Astrocyte (in vitro differentiated cells and primary cell): ENCODE measurements at places on chromosomes 4 and X.
A peak's percentile ranks its signal among the peaks of the same experiment; 100 is the strongest.

GRCh38 chr4:71941001-71941400 lies 90.8 kb upstream of the NPFFR2 start:
- peak; percentile 3 for DNase-seq

DNA sequence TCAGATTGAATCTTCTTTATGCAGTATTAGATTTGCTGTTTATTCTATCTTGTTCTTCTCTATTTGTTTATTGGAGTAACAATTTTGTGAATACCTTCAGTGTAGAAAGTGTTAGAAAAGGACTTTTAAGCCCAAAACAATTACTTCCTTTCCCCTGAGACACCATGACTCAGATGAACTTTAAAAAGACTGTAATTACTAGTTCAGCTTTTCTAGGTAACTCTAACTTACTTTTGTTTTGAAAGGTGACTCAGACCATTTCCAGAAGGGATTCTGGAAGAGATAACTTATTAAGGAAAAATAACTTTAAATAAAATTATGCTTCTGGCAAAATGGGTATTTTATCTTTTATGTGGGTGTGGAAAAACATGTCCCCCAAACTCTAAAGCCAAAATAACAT lies 561.5 kb upstream of the PCDH10 start:
- peak; percentile 40 for DNase-seq

GRCh38 chr4:180336494-180337090 lies 1906.6 kb upstream of the TENM3 start:
- DNase-seq, result no peak

DNA sequence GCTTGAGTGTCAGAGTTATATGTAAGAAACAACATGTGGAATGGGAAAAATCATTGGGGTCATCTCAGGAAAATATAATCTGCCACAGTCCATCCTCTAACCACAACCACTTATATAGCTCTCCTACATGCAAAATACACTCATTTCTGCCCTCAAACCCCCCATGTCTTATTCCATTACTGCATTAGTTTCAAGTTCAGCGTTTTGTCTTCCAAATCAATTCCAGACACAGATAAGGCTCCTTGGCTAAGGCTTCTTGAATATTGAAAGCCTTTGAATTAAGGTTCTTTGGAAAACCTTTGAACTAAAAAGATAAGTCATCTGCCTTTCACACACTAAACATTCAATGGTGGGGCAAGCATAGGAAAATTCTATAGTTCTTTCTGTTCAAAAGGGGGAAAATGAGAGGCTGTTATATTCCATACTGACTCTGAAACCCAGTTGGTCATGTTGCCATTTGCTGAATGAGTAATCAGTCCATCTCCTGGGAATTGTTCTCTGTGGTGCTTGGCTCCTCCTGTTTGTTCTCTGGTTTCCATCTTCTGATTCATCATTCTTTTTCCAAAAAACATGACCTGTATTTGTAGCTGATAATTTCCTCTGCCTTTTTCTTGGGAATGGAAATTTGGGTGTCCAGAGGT lies 218.7 kb downstream of the BMPR1B start:
- peak; percentile 71 for DNase-seq

DNA sequence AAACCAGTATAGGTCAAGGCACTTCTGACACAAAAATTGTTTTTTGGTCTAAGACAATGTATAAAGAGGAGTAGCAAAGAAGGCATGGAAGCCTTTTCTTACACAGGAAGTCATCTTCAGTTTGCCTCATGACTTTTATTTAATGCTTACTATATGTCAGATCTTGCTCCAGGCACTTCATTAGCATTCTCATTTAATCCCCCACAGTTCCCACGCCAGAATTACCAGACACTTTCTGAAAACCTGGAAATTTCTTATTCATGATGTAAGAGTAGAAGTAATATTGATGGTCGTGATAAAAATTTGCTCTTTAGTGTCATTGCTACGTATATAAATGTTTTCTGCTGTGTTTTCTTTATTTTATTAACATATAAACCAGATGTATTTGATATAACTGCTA lies 39.2 kb downstream of the ARHGEF38 start:
- DNase-seq, result no peak
